NCI-H526 treated with DMSO at 0.1 percent for 48 hours (cell line): ENCODE measurements at places on chromosomes 4 and X.

DNA sequence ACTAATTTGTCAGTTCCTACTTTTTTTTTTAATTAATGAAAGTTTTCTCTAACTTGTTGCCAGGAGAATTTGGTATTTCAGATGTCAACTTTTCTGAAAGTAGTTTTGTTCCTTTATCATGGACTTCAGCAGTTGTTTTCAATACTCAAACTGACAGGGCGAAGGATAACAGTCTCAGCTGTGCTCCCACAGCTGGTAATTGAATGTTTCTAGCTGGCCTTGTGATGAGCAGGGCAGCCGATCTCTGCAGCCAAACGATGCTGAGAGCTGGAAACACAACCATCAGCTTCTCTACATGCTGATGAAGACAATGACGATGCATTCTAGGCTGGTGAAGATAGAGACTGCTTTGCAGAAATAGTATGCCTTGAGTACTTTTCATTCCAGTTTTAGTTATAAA is 130.0 kb upstream of the MAP9 start:
- no peak for DNase-seq

- peak; percentile 96 for DNase-seq
Observed at GRCh38 chrX:40580537-40581335, at the start of gene ATP6AP2. TSS of gene ATP6AP2 (plus strand) at chrX:40580970. CDS start at chrX:40581066, 96 bp downstream.

DNA sequence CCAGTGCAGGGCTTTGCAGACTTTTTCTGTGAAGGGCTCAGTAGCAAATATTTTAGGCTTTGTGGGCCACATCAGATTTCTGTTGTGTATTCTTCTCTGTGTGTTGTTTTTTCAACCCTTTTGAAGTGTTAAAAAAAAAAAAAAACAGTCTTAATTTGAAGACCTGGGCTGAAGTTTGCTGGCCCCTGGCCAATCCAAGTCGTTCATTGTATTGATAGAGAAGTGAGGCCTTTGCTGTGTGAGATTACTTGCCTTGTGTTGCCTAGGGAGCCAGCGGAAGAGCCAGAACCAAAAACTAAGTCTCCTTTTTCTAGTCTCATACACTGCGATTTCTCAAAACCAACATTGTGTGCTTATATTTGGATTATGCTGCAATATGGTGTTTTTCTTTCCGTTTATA is 46.9 kb downstream of the MTM1 start:
- DNase-seq: no peak

- DNase-seq: peak; percentile 57
Observed at GRCh38 chr4:20252656-20253282, 1.1 kb downstream of the SLIT2 start.

DNA sequence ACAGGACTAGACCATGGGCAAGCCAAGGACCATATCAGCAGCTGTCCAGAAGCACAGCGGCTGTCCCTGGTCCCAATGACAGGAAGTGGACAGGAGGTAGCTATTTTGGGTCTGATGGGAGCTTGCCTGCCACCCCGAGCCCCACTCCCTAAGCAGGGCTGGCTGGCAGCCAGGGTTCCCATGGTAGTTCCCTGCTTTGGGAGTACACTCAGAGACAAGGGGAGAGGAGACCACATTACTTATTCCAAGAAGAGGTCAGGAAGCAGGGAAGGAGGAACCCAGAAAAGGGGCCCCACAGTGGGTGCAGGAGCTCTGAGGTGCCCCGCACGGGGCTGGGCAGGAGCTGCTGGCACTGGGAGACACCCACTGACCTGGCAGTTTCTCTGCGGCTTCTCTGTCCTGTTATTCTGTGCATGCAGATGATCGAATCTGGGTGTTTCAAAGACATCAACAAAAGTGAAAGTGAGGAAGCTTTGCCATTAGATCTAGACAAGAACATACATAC is 36.3 kb downstream of the HTT-AS start:
- DNase-seq: no peak

DNA sequence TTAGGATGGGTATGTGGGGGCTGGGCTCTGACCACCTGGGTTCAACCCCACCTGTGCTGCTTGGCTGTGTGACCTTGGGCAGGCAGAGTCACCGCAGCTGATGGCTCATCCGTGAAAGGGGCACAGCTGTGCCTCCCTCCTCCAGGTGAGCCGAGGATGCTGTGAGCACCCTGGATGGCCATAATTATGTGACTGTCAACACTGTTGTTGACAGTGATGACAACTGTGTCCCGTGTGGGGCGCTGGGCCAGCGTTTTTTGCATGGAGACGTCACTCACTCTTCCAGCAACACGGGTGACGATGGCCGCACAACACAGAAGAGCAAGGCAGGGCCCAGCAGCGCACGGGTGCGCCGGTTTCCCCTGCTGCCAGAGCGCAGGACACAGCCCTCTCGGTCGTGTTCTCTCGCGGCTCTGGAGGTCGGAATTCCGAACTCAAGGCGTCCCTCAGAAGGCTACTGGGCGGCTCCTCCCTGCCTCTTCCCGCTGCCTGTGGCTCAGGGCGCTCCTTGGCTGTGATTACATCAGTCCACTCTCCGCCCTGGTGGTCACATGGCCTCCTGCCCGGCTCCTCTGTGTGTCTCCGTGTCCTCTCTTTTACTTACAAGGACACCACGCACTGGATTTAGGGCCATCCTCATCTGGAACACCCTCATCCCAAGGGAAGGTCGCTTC is 1.3 kb downstream of the SH3TC1 start:
- DNase-seq: no peak

DNA sequence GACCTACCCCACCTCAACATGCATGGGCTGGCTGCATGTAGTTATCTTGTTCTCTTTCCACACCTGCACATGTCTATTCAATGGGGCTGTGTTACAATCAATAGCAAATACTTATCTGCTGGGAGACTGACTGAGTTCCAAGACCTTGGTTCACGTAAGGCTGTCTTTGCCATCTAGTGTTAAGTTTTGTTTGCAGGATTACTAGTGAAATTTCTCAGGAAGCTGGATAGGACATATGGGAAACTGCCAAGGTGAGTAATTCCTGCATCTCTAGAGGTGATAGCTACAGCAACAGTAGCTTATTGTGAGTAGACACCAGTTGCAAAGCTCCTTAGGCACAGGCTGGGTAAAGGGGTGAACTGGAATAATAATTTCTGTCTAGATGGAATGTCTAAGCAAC is 177.5 kb downstream of the ENOX2 start:
- no peak for DNase-seq

DNA sequence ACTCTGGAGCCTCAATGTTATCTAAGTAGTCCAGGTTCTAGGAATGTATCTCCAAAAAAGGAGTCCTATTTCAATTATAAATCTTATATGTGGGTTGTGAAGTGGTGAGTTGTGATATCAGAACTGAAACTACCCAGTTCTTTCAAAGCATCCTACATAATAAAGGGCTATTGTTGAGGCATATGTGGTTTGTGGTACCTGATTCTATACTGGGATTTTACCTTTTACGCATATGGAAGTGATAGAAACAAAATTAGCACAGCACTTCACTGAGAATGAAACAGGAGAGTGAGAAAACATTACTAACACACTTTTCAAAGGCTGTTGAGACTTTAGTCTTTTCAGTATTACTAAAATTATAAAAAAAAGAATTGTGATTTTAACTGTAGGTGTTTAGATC is 417.7 kb upstream of the GALNT7 start:
- DNase-seq: no peak

- no peak for DNase-seq
Observed at GRCh38 chr4:131258361-131258760, 1890.7 kb upstream of the PCDH10 start.

DNA sequence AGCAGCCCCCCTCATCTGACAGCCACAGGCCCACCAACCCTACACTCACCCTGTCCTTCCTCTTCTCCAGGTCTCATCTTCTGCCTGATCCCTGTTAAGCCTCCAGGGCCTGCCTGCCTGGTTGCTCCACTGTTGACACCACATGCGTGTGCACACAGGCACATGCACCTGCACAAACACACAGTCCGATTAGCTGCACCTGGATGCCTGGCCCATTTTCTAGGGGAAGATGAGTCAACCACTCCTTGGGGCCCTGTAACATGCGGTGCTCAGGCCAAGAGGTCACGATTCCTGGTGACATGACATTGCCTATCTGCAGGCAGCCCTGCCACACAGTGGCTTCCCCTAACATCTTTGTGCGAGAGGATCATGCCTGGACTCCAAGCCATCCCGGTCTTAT is 498.4 kb downstream of the BCOR start:
- DNase-seq: no peak

DNA sequence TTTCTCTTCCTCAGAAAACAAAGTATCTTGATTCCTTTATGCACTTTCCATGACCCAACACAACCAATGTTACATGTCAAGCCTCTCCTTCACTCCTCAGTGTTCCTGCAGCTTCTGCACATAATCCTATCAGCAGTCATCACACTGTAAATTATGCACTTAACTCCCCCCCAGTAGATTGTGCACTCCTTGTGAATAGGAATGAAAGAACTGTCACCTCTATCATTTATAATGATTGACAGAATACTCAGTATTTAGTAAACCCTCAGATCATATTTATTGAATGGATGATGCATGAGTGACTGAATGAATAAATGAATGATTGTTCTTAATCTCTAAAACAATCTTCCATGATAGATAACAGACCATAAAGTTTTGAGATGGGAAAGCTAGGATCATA is 253.3 kb downstream of the HS3ST1 start:
- DNase-seq: no peak

- DNase-seq: peak; percentile 16
Observed at GRCh38 chr4:184648313-184649025, 778 bp downstream of the CASP3 start.

GRCh38 chr4:2249526-2250356 is 7.8 kb upstream of the HAUS3 start:
- no peak for DNase-seq

- DNase-seq: peak; percentile 1
Observed at GRCh38 chr4:85147481-85148076, 181.1 kb upstream of the WDFY3 start.

GRCh38 chr4:83387476-83388312 is 53.0 kb upstream of the HPSE start:
- no peak for DNase-seq

- no peak for DNase-seq
Observed at GRCh38 chr4:156643826-156644225, 327.8 kb downstream of the PDGFC start.

GRCh38 chr4:78659264-78659663 is 107.7 kb downstream of the ANXA3 start:
- DNase-seq: no peak

- DNase-seq: no peak
Observed at GRCh38 chr4:186946136-186946535, 222.5 kb upstream of the FAT1 start.

DNA sequence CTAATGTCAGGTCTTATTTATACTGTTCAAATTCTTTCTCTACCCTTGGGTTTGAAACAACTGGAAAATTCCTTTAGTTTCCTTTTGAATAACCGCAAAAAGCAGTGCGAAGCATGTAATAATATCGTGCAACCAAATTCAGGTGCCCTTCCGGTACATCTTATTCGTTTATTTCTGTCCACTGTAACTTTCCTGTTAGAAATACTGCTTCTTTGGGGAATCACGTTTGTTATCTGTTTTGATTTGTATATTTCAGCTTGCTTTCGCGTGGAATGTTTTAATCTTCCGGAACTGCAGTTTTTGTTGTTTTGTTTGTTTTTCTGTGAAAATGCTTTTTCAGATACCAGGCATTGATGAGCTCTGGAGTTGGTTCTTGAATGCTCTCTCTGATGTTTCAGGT is 85.7 kb upstream of the HPRT1 start:
- DNase-seq: no peak

DNA sequence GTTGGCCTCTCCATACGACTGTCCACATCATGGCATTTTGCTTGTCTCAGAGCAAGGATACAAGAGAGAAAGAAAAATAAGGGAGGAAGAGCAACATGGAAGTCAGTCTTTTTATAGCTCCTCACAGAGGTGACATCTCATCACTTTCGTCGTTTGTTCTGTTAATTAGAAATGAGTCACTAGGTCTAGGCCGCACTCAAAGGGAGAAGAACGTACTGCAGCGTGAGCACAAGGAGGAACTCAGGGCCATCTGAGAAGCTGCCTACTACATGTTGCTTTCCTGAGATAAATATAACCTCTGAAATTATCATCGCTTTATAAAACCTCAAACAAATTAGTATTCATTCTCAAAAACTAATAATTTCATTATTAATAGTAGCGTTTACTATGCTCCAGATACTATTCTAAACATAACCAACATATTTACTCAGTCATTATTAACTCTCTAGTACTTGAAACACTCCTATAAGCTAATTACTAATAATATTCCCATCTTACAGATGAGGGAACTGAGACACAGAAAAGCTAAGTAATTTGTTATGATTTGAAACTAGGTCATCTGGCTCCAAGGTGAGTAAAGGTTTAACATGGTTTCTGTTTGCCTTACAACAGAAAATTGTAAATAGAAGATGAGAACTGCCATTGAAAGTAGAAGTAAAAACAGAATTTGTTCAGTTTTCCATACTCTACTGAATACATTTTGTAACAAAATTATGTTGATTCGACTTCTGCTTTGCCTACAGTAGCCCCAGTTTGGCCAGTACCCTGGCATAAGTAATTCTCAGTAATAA is 213.2 kb upstream of the UGT8 start:
- DNase-seq: no peak

DNA sequence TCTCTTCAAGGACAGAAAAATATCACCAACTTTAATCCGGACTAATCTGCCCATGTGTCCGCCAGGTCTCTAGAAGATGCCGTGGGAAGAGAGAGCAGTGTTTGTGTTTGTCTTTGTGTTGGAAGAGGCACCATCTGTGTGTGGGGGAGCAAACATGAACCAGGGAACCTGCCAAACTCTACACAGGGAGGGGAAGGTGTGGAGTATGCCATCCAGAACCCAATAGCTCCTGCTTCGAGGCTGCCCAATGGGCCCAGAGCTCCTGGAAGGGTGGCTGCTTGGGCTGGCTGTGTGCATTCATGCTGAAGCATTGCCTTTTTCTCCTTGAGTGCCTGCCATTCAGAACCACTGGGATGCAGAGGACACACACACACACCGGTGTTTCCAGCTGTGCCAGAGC is 536.2 kb downstream of the MID1IP1 start:
- DNase-seq: no peak

DNA sequence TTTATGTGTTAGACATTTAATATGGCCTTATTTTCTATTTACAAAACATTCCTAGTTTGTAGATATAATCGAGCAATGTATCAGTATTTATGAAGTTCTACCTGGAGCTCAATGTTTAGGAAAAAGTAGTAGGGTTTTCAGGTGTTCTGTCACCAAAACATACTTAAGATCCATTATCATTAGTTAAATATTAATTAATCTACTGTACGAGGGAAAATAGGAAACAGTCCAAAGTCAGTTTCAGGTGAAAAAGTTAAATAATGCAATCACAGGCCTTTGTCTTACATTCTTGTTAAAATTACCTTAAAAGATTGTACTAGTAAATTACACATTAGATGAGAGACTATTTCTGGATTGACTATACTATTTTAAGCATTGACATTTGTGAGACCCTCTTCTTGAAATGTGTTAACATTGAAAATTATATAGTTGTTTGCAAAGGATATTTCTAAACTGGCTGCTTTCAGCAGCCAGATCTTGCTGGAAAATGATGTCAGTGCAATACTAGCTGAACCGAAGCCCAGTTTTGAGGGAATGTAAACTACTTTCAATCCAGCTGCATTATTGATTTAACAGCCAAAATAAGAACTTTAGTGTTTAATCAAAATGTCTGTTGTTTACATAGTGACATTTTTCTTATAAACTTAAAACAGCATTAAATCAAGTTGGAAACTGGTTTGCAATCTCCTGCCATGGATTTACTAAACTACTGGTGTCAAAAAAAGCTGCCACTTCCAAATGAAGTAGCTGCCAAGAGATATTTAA is 19.3 kb downstream of the GUCY1B1 start:
- DNase-seq: no peak

GRCh38 chr4:118340109-118340508 is 12.7 kb downstream of the PRSS12 start:
- DNase-seq: peak; percentile 89
